NCI-H1417 (cell line): ENCODE measurements at places on chromosomes 12 and 14.
A peak's percentile ranks its signal among the peaks of the same experiment; 100 is the strongest.

DNA sequence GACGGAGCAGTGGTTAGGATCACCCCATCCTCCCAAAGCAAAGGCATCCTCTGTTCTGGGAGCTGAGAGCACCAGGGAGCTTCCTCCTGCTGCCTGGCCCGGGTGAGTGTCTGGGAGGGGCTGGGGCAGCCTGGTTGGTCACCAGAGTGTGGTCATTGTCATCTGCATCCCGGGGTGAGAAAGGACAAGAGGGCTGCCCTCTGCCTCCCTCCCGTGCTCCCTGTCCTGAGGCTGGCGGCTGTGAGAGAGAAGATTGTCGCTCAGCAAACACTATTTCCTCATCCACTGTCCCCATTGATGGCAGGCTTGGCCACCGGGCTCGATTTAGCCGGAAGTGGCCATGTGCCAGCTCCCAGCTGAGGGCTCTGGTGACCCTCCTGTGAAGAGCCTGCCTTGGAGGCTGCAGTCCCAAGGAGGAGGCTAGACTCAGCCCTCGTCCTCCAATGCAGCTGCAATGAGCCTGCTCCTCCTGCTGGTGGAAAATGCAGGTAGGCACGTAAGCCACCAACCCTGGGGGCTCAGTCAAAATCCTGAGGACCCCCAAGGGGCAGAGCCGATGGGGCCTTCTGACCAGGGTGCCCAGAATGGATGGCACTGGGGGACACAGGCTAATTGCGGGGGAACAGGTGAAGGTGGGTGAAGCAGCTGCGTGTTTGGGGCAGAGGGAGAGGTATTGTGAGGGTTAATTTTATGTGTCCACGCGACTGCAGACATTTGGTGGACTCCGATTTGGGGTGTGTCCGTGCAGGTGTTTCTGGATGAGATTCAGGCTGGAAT, 155.7 kb downstream of the KIF26A start:
- no peak for DNase-seq

GRCh38 chr14:31200702-31200990, 6.9 kb downstream of the HECTD1 start:
- no peak for DNase-seq

DNA sequence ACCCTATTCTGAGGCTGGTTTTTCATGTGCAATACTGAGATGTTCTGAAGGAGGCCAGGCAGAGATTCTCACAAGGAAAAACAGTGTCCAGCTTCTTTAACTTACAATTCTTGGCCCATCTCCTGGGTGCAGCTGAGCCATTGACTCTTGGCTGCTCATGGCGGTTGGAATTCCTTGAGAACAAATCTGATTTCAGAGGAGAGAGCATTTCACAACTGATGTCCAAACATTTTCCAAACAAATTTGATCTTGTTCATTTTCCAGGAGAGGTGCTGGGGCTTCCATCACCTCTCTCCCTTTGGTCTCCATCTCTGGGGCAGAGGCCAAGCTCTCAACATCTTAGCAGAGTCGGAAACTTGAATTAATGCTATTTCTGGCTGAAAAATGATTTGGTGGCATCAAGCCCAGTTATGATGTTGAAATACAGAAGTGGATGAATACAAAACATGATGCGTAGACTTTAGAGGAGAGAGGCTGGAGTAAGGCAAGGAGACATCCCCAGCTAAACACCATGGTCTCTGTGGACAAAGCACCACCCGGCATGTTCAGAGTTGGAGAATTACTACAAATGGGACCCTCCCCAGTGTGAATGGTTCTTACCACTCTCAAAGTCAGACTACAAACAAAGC, 593.0 kb downstream of the VRK1 start:
- DNase-seq = no peak

DNA sequence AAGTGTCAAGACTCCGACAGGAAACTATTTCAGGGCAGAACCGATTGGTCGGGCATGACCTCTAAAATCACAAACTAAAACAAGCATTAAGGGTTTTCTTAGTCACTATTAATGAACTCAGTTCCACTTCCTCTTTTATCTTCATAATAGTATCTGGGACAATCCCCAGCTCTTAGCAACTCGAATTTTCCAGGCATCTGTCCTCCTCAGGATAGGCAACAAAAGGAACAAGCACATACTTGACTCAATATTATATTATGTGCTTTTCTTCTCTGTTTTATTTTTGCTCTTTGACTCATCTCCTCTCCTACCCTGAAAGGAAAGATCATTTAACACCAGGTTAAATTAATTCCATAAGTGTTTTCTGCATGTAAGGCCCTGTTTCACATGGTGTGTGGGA, 638.3 kb upstream of the TBX3 start:
- DNase-seq = no peak

GRCh38 chr12:116370004-116370404, 92.5 kb upstream of the MED13L start:
- no peak for DNase-seq

- no peak for DNase-seq
Observed at GRCh38 chr12:86257134-86257533, 943 bp upstream of the MGAT4C start.

GRCh38 chr12:90128526-90128925, 419.9 kb upstream of the ATP2B1 start:
- DNase-seq = no peak

DNA sequence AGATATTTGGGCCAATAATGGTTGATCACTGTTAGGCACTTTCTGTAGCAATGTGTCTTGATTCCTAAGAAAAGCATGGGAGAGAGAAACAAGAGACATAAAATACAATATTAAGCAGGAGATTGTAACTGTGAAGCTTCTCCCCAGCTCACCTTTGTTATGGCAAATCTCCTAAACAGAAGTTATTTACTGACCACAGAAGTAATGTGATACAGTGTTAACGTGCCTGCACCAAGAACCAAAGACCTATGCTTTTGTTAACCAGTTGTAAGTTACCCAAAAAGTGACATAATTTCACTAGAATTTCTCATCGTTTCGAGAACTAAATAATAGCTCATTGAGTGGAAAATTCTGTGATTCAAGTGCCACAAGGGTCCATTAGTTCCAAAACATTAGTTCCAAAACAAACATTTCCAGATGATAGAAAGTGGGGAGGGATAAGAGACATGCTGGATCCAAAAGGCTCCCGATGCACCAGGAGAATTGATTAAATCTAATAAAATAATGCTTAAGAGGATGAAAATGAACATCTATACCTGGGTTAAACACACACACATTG, 14.3 kb downstream of the RERG start:
- no peak for DNase-seq

- DNase-seq = no peak
Observed at GRCh38 chr12:93373961-93374656, 3.6 kb upstream of the NUDT4 start.

DNA sequence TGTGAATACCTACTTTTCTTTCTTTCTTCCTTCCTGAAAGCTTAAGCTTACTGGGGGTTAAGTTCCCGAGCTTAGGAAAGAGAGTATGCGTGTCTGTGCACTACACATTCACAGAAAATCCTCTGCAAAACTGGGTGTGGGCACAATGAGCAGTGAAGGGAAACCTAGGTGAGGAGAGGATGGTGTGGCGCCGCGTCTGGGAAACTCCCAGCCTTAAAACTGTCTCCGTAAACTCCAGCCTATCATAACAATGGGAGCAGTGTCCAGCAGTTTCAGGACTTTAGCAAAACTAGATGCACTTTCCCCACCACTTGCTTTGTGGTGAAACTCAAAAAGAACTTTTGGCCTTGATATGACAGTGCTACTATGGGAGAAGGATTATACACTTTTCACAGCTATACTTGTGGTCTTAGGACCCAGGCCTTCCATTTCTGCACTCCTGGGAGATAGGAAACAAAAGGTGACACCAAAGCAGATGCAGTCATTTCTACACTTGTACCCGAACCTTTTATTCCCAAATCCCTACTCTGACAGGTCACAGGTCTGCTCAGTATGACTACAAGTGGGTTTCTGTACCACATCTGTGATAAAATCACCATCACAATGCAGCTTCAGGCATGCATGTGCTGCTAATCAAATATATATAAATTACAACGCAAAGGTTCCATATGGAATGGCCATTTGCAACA, 10.4 kb downstream of the AKAP5 start:
- DNase-seq = no peak

GRCh38 chr14:93906341-93907329, 20.5 kb upstream of the FAM181A start:
- DNase-seq = peak; percentile 81

GRCh38 chr12:64098709-64099354, 123.3 kb downstream of the KICS2 start:
- no peak for DNase-seq

DNA sequence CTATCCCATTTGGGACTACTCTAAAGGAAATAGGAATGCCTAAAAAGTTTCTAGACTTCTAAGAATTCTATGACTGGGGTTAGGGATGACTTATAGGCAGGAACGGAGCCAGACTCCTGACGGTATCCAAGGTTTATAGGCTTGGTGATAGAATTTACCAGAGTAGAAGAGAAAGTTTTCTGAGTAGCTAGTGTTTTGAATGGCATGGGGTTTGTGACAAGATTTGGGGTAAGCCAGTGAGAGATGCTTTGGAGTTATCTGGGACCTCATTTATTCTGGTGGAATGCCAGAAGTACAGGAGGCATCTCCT, 444.6 kb downstream of the RAD51B start:
- no peak for DNase-seq

DNA sequence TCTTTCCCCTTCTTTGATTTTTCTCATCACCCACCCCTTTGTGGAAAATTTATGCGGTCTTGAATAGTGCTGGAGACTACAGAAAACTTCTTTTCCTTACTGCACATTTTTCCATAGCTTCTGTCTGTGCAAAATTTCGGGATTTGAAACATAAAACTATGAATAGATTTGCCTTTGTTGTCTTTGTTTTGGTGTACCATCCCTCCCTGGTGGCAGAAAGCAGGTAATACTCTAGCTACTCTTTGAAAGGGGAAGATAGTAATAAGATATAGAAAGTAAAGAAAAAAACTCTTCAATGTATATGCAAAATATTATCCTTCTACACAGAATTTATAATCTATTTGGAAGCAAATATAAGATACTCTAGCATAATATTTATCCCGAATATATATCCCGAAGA, 79.1 kb upstream of the LMO3 start:
- DNase-seq = no peak

DNA sequence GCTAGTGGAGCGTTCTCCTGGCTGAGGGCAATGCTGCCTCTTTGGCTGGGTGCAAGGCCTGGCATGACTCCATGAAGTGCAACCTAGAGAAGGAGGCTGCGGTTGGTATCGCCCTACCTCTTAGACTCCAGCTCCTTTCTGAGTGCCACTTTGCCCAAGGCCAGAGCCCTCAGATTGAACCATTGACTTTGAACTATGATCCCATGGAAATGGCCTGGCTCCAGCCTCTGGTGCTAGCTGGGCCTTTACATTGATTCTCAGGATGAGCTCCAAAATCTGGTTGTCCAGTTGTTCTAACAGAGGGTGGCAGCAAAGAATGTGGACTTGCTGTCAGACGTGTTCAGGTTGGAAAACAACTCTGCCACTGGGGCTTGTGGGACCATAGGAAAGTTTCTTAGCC, 16.1 kb upstream of the SMOC1 start:
- DNase-seq = no peak

GRCh38 chr12:8080120-8080519, 2.0 kb upstream of the NECAP1 start:
- no peak for DNase-seq

GRCh38 chr12:102722147-102722546, 194.9 kb downstream of the PAH start:
- no peak for DNase-seq

DNA sequence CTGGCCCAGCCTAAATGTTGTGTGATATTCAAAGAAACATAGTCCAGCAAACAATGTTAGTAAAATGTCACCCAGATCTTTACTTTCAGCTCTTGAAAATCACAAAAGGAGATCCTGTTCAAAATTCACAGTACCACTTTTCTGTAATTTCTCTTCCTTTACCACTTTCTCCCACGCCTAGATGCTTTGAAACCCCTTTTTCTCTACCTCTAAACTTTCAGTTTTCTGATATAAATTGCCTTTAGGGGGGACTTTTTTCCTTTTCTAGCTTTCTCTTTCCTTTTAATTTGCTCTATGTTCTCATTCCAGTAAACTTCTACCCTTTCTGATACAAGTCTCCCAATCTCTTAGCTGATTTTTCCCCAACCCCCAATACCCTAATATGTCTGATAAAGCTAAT, 101.8 kb downstream of the LMO3 start:
- no peak for DNase-seq

DNA sequence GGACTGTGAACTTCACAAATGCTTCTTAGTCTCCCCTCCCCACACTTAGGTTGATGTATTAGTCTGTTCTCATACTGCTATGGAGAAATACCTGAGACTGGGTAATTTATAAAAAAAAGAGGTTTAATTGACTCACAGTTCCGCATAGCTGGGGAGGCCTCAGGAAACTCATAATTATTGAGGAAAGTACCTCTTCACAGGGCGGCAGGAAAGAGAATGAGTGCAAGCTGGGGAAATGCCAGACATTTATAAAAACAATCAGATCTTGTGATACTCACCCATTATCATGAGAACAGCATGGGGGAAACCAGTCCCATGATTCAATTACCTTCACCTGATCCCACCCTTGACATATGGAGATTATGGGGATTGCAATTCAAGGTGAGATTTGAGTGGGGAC, 178.8 kb downstream of the SLC38A4 start:
- no peak for DNase-seq

DNA sequence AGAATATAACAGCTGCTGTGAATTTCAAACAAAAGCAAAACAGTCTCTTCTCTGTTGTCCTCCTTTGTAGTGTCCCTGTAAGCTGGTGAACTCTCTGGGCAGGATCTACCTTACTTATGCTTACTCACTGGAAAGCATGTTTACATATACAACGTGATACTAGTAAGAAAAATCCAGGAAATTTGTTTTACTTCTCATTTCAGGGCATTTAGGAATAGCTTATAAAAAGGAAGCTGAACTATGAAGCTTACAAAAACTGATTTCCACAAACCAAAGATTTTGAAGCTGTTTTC, 311.0 kb downstream of the NOVA1 start:
- DNase-seq = peak; percentile 11

DNA sequence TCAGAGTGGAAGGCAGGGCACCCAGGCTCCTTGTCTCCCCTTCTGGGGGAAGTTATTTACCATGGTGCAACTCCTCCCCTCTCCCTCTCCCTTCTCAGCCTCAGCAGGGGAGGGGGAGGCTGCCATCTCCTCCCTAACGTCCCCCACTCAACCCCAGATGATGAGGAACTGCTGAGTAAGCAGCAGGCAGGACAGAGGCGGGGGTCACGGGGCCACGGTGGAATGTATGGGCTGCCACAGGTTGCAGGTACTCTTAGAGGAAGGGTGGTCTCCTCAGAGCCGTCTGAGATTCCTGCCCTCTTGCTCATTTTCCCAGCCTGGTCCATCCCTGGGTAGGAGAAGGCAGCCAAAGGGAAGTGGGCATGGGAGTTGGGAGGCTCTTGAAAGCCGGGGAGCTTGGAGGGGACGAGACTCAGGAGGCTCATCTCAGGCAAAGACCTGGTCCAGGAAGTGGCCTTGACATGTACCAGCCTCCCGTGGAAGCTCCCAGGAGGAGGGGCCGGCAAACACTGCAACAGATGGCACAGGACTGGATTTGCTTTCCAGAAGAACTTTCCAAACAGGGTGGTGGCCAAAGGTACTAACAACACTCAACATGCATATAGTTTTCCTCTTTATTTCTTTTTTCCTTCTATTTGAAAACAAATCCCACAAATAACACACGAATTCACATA, 19.0 kb downstream of the RIN3 start:
- no peak for DNase-seq

GRCh38 chr12:6771091-6771495, 1.2 kb upstream of the LAG3 start:
- no peak for DNase-seq

GRCh38 chr12:66733839-66734238, 55.0 kb upstream of the GRIP1 start:
- no peak for DNase-seq
